Pancreas (tissue), 10 donors: ENCODE measurements at places on chromosomes 1 and 21.
A peak's percentile ranks its signal among the peaks of the same experiment; 100 is the strongest.

DNA sequence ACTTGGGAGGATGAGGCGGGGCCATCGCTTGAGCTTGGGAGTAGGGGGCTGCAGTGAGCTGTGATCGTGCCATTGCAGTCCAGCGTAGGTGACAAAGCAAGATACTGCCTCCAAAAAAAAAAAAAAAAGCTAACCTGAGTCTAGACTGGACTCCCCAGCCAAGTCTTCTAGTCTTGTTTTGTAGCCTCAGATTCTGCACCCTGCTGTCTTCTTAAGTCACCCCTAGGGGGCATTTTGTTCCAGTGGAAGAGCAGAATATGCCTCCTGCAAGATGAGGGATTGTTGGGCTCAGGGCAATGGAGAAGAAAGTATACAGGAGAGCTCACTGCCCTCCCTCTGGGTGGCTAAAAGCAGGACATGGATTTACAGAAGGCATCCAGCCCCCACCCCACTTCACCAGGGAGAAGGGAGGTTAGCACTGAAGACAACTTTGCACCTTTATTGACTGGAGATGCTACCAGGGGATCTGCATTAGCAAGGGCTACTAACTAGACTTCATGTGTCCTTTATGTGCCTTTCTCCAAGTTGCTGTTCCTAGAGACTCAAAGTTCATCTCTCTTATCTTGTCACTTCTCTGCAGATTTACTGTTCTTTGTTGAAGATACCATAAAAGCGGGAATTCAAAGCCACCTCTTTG is 15.3 kb upstream of the RNF187 start:
- no peak overlapping the region for H3K27ac ChIP-seq
- DNase-seq, result no peak
- H3K27me3 ChIP-seq, result no peaks in the 10 kb centered on the region
- H3K36me3 ChIP-seq, result no peaks in the 10 kb centered on the region
- H3K4me3 ChIP-seq, result no peak overlapping the region

DNA sequence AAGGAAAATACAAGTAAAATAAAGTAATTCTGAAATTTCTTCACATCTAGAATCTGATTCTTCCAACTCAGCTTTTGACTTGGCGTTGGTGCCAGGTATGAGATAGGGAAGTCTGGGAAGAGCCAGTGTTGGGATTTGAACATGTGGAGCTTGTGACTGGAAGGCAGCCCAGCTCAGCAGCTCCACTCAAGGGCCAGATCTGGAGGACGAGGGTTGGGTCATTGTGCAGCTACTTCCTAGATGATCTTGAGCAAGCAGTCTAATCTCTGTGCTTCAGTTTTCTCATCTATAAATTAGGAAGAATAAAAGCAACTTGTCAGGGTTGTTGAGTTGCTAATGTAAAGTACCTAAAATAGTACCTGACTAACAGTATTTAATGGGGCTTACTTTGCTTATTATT is 5.0 kb downstream of the ADARB1 start:
- no peak overlapping the region for H3K4me3 ChIP-seq
- DNase-seq, result no peak
- no peaks in the 10 kb centered on the region for H3K4me1 ChIP-seq
- no peaks in the 10 kb centered on the region for H3K27me3 ChIP-seq
- H3K27ac ChIP-seq, result no peak overlapping the region

GRCh38 chr1:239243006-239243405 is 143.4 kb upstream of the CHRM3 start:
- no peak for DNase-seq
- H3K27ac ChIP-seq, result no peak overlapping the region
- no peak overlapping the region for H3K4me3 ChIP-seq
- no peaks in the 10 kb centered on the region for H3K36me3 ChIP-seq

DNA sequence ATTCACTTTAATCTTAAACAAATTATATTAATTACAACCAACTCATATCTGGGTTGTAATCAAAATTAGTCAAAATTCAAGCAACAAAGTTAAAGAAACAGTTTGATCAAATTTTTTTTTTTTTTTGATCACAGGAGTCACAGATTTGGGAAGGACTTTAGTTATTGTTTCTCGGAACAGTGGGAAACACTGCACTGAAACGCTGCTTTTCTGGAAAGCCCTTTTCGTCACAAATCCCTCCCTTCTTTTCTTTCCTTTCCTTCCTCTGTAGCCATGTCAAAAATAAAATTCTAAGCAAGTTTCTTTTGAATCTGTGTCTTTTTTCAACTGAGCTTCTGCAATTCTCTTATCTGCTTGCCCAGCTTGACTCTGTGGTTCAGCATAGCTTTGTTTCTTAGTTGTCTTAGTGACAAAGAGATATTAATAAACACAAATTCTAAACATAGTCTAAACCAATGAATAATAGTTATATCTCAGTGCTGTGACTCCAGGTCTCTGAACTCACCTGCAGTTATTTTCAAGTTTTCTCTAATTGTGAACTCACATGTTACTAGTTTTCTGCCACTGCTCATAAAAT is 53.8 kb downstream of the PTGS2 start:
- H3K4me1 ChIP-seq, result no peaks in the 10 kb centered on the region
- no peaks in the 10 kb centered on the region for H3K27me3 ChIP-seq
- DNase-seq, result no peak
- no peaks in the 10 kb centered on the region for H3K36me3 ChIP-seq

GRCh38 chr1:25473653-25474225 is 43.0 kb downstream of the MACO1 start:
- no peak overlapping the region for H3K27ac ChIP-seq
- peaks cover 21% of the 10 kb centered on the region for H3K4me1 ChIP-seq
- no peak for DNase-seq
- no peaks in the 10 kb centered on the region for H3K27me3 ChIP-seq
- no peaks in the 10 kb centered on the region for H3K36me3 ChIP-seq

DNA sequence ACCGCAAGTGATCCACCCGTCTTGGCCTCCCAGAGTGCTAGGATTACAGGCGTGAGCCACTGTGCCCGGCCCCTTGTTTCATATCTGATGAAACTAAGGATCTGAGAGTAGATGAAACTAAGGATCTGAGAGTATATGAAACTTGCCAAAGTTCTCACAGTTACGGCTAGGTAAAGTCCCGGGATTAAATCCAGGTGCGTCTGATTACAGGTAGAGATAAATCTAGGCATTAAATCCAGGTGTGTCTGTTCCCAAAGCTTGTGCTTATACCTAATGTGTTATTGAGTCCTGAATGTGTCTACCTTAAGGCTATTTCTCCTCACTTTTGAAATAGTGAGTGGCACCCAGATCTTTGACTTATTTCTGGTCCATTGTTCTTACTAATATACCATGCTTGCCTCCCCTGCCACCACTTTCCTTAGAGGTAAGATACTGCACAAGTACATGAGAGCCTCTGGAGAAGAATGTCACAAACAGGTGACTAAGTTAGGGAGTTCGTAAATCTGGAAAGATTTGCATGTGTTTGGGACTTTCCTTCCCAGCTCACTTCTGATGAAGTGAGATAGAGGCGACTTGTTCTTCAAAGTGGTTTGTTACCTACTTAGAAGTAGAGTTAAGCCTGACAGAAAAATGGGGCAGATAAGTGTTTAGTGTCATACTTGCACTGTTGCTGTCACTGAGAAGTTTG is 66.5 kb downstream of the AK4 start:
- no peak for DNase-seq
- H3K4me1 ChIP-seq, result no peaks in the 10 kb centered on the region
- no peaks in the 10 kb centered on the region for H3K27me3 ChIP-seq

GRCh38 chr1:234262007-234262753 is 111.1 kb upstream of the COA6 start:
- H3K36me3 ChIP-seq, result no peaks in the 10 kb centered on the region
- no peak overlapping the region for H3K4me3 ChIP-seq
- DNase-seq, result peak; percentile 53
- H3K4me1 ChIP-seq, result peaks cover 14% of the 10 kb centered on the region
- H3K27me3 ChIP-seq, result no peaks in the 10 kb centered on the region

GRCh38 chr1:69128204-69128603 is 439.5 kb upstream of the LRRC7 start:
- no peaks in the 10 kb centered on the region for H3K27me3 ChIP-seq
- no peak overlapping the region for H3K4me3 ChIP-seq
- DNase-seq, result no peak
- H3K27ac ChIP-seq, result no peak overlapping the region
- H3K4me1 ChIP-seq, result no peaks in the 10 kb centered on the region

DNA sequence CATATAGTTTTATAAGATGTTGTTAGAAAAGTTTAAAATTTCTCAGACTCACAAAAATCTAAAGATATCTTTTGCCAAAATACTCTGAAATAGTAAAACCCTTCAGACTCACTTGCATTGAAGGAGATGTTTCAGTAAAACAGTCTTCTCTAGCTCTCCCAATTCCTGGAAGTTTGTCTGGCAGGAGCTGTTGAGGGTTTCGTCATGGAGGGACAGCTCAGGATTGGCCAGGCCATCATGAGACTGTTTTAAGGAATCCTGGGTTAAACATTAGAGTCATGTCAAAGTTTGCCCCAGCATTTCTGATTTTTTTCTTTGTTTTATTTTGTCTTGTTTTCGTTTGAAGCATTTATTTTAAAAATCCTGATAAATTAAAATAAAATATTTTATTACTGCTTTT is 293.8 kb upstream of the PBX1 start:
- H3K27me3 ChIP-seq, result no peaks in the 10 kb centered on the region
- no peak for DNase-seq

DNA sequence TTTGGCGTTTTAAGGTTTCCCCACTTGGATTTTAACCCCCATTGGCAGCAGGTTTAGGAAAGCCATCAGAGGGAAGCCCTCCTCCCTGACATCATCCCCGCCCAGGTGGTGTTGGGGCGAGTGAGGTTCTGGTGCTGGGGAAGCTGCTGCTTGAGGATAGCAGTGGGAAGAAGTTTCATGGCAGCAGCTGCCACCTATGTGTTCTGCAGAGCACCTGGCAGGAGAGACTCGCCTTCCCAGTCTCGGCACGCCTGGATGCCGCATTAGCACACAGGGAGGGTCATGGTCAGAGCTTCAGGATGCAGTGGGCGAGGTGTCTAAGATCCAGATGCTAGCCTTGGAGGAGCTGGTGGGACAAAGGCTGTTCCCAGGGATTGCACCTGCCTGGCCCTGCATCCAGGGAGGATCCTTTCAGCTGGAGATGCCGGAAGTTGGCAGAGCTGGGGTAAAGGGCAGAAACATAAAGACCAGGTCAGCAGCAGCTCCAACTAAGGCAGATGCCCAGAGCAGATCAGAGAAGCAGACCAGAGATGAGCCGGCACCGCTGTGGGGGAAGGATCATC is 33.9 kb downstream of the ABCG1 start:
- H3K27me3 ChIP-seq, result no peaks in the 10 kb centered on the region
- no peaks in the 10 kb centered on the region for H3K36me3 ChIP-seq
- H3K27ac ChIP-seq, result no peak overlapping the region
- DNase-seq, result peak; percentile 70
- H3K4me1 ChIP-seq, result no peaks in the 10 kb centered on the region
- no peak overlapping the region for H3K4me3 ChIP-seq

- H3K27me3 ChIP-seq, result no peaks in the 10 kb centered on the region
- no peak overlapping the region for H3K4me3 ChIP-seq
These were observed 1.7 kb downstream of the ALDH9A1 start for GRCh38 chr1:165696625-165697100.

- H3K27ac ChIP-seq, result no peak overlapping the region
- no peaks in the 10 kb centered on the region for H3K36me3 ChIP-seq
- H3K4me1 ChIP-seq, result peaks cover 9% of the 10 kb centered on the region
- DNase-seq, result no peak
- H3K27me3 ChIP-seq, result no peaks in the 10 kb centered on the region
These were observed 91.3 kb downstream of the DENND1B start for GRCh38 chr1:197683895-197684553.

GRCh38 chr1:180278194-180278515 is 48.1 kb downstream of the LHX4 start:
- H3K4me3 ChIP-seq, result no peak overlapping the region
- peaks cover 7% of the 10 kb centered on the region for H3K4me1 ChIP-seq
- no peak overlapping the region for H3K27ac ChIP-seq
- DNase-seq, result no peak
- H3K27me3 ChIP-seq, result no peaks in the 10 kb centered on the region

DNA sequence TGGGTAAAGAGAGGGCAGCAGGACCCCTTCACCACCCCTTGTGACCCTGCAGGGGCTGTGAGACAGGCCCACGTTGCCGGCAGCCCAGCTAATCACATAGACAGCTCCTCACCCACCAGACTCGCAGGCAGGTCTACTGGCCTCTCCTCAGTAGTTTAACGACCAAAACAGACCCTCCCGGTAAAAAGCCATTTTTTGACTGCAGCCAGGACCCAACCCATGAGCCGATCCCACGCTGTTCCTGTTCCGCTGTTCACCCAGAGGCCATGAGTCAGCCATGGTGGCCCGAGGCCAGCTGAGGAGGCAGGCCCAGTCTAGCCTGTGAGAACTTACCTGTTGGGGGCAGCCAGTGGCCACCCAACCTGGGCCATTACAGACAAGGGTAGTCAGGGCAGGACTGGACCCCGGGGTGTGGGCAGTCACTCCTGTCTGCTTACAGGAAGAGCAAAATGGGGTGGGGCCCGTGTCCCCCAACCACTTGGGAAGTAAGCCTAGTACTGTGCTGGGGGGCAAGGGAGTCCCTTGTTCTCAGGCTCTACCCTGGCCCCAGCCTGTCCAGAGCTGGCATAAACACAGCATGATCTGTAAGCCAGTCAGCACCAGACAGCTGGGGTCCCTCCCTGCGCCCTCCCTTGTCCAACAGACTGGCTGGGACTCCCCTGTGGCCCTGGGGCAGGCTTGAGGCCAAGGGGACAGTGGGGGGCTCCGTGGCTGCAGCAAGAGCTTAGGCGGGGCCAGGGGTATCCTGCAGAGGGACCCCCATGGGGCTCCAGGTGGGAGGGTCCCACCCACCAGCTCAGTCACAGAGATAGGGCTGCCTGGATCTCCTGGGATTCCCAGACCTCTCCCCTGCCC is 61.9 kb downstream of the WNT9A start:
- no peak overlapping the region for H3K27ac ChIP-seq
- H3K36me3 ChIP-seq, result no peaks in the 10 kb centered on the region
- no peak overlapping the region for H3K4me3 ChIP-seq

DNA sequence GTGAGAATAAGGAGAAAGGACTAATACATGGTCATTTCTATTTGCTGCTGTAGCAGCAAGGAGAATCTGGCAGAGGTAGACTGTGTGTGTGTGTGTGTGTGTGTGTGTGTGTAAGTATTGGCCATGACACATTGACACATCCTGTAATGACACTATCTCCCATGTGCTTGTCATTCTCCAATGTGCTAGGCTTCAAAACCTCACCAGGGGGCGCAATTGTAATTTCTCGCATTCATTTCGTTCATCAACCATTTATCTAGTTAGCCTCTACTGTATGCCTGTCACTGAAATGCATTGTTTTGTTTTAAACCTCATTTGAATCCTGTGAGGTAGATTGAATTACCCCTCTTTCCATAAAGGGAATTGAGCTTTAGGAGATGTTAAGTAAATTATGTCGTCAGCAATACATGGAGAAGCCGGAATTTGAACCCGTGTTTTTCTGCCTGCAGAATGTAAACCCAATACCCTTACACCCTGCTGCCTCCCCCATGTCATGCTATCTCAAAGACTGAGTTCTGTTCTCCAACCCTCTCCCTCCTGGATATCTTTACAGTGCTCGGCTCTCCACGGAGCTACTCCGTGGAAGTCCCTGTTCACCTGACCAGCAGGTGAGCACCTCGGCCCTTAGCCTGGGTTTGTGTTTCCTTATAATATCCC is 100.8 kb downstream of the UCK2 start:
- H3K4me1 ChIP-seq, result no peaks in the 10 kb centered on the region
- H3K4me3 ChIP-seq, result no peak overlapping the region
- no peak overlapping the region for H3K27ac ChIP-seq
- no peaks in the 10 kb centered on the region for H3K27me3 ChIP-seq
- H3K36me3 ChIP-seq, result no peaks in the 10 kb centered on the region
- DNase-seq, result no peak

- H3K27ac ChIP-seq, result no peak overlapping the region
- no peak for DNase-seq
- H3K4me1 ChIP-seq, result no peaks in the 10 kb centered on the region
- no peaks in the 10 kb centered on the region for H3K36me3 ChIP-seq
These were observed 188.6 kb downstream of the HS2ST1 start for GRCh38 chr1:87103074-87103473.

GRCh38 chr1:152886758-152887409 is 8.8 kb downstream of the SMCP start:
- H3K27ac ChIP-seq, result no peak overlapping the region
- no peaks in the 10 kb centered on the region for H3K36me3 ChIP-seq
